IMR-90 (cell line): ENCODE measurements at places on chromosomes 6 and 20. TPM values are rescaled to one million over a fixed set of nuclear protein-coding genes. Genes with fewer than 3 reads are reported as not detected.

Gene HDGFL1
- not detected in 2 replicates for total RNA-seq

Gene KHDC1L
- 0.18 TPM in 1 of 2 replicates, not detected in the other for total RNA-seq

Gene DDO
- 0.18 and 0.28 TPM in 2 replicates for total RNA-seq

Gene SLC2A4RG
- 5.0 and 8.1 TPM in 2 replicates for total RNA-seq

Gene EPHA7
- total RNA-seq, result not detected in 2 replicates

Gene CRYBG1
- total RNA-seq, result 1.1 TPM in 2 replicates

Gene MRPL2
- total RNA-seq, result 15.8 and 18.1 TPM in 2 replicates

Gene MYB
- 0.83 and 0.90 TPM in 2 replicates for total RNA-seq

Gene DPPA5
- total RNA-seq, result not detected in 2 replicates

Gene NNAT
- 2.0 and 2.8 TPM in 2 replicates for total RNA-seq

Gene HAO1
- total RNA-seq, result not detected in 2 replicates

Gene SPATS1
- total RNA-seq, result not detected in 2 replicates

Gene OR2H2
- total RNA-seq, result not detected in 2 replicates

Gene MAP7
- total RNA-seq, result 0.28 and 0.36 TPM in 2 replicates

Gene MYH7B
- total RNA-seq, result not detected in 2 replicates

- peaks cover 68% of the 10 kb centered on the region for H3K36me3 ChIP-seq
- H3K4me1 ChIP-seq, result no peaks in the 10 kb centered on the region
- DNase-seq, result no peak
- H3K27ac ChIP-seq, result no peak overlapping the region
- H3K4me3 ChIP-seq, result no peak overlapping the region
These were observed 23.5 kb downstream of the UCKL1 start for GRCh38 chr20:63932606-63933160.

- no peaks in the 10 kb centered on the region; the same call in 1 of the 2 replicates for H3K4me1 ChIP-seq
- H3K4me3 ChIP-seq, result no peak overlapping the region
- H3K27ac ChIP-seq, result no peak overlapping the region
- DNase-seq, result no peak
These were observed 85.4 kb downstream of the GRIK2 start for GRCh38 chr6:101478891-101479290.

DNA sequence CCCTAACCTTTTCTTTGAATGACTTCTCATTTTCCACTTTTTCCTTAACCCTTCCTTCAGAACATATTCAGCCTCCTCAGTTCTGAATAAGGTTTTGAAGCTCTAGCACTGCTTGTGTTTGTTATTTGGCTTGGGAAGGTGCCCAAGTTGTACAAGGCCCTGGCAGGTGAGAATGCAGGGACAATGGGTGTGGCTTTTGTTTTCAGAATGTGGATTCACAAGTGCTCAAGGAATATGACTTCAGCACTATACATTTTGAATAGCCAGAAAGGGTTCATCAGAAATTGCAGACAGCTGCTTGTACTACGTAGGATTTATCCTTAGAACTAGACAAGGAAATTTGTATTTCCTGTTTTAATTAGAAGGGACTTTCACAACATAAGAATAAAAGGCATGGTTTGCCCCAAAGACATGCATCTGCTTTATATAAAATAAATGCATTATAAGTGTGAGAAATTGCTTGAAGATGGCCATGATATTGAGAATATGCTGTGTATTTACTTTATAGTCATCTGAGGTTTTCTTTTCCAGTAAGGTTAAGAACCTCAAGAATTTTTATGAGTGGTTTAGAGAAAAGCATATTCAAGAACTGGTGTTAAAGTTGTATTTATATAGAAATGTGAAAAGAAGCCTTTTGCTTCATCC is 29.3 kb upstream of the PRDM1 start:
- no peaks in the 10 kb centered on the region for H3K36me3 ChIP-seq
- H3K4me3 ChIP-seq, result no peak overlapping the region
- no peaks in the 10 kb centered on the region for H3K4me1 ChIP-seq

DNA sequence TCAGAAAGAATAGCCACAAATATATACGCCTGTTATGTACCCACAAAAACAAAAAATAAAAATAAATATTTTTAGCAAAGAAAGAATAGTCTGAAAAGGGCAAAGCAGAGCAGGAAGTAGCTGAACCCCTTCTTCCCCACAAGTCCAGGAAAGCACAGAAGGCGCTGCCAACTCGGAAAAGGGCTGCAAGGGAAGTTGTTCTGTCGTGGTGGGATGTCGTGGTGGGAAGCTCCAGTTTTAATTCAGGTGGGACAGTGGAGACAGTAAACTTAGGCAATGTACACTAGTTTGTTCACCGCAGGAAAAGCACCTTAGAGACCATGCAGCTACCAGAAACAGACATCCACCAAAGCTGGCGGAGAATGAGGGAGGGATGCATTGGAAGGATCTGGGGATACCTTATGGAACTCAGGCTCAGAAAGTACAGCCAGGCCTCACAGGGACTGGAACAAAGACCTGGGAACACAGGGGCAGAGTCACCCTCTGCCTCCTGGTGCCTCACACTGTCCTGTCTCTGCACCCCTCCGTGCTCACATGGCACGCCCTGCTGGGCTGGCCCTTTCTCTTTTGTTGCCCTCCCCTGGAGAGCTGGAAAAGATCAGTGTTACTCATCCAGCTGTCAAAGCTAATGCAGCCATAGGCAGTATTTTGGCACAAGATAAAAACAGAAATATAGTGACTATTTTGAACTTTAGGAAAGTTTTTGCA is 3.3 kb upstream of the APMAP start:
- H3K27me3 ChIP-seq, result peaks cover 29% of the 10 kb centered on the region
- peaks cover 2% of the 10 kb centered on the region; the same call in 1 of the 2 replicates for H3K4me1 ChIP-seq
- no peak overlapping the region for H3K27ac ChIP-seq
- H3K36me3 ChIP-seq, result no peaks in the 10 kb centered on the region
- H3K4me3 ChIP-seq, result no peak overlapping the region

DNA sequence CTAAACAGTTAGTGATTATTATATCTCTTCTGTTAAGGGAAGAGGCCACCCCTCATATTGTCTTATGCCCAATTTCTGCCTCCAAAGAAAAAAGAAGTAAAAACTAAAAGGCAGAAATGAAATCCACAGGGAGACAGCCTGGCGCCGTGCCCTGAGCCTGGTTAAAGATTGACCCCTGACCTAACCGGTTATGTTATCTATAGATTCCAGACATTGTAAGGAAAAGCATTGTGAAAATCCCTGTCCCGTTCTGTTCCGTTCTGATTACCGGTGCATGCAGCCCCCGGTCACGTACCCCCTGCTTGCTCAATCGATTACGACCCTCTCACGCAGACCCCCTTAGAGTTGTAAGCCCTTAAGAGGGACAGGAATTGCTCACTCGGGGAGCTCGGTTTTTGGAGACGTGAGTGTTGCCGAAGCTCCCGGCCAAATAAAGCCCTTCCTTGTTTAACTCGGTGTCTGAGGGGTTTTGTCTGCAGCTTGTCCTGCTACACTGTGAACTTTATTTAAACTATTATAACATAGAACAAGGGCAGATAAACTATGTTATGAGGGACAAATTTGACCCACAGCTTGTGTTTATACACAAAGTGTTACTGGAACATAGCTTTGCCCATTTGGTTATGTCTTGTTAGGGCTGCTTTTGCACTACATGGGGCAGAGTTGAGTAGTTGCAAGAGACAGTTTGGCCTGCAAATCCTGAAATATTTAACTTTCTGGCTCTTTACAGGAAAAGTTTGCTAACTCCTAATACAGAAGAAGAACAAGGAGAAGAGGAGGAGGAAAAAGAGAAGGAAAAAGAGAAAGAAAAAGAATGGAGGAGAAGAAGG is 49.6 kb downstream of the CD24 start:
- no peak overlapping the region for H3K4me3 ChIP-seq
- H3K36me3 ChIP-seq, result no peaks in the 10 kb centered on the region
- DNase-seq, result no peak

DNA sequence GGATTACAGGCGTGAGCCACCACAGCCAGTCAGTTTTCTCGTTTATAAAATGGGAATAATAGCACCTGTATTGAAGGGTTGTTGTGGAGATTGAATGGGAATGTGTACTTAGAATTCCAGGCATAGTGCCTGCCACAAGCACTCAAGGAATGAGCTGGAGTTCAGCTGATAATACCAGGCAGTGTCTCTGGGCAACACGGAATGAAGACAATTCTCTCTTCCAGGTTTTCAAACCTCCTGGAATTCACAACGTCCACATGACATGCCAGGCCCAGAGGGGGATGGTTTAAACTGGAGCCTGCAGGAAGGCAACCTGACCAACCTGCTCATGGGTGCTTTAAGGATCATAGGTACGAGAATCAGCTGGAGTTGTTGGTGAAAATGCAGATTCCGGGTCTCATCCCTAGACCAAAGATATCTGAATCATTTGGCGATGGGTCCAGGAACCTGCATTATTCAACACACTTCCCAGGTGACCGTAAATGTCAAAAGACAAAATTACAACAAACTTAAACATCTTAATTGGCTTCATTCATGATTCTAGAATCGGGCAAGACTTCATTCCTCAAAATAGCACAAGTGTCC is 1.9 kb upstream of the PTPN1 start:
- H3K4me3 ChIP-seq, result no peak overlapping the region
- peaks cover 20% of the 10 kb centered on the region for H3K4me1 ChIP-seq
- H3K27ac ChIP-seq, result no peak overlapping the region
- no peaks in the 10 kb centered on the region for H3K27me3 ChIP-seq

- no peak overlapping the region for H3K4me3 ChIP-seq
- H3K27me3 ChIP-seq, result no peaks in the 10 kb centered on the region
- peaks cover 32% of the 10 kb centered on the region for H3K4me1 ChIP-seq
- peak overlapping the region; percentile 92 for H3K27ac ChIP-seq
- peak; percentile 73 for DNase-seq
These were observed 5.4 kb downstream of the RALY start for GRCh38 chr20:33999025-33999649.

GRCh38 chr6:56856036-56856580 is 98.8 kb upstream of the BEND6 start:
- no peak overlapping the region for H3K27ac ChIP-seq
- H3K4me1 ChIP-seq, result peaks cover 9% of the 10 kb centered on the region
- H3K27me3 ChIP-seq, result no peaks in the 10 kb centered on the region
- H3K36me3 ChIP-seq, result no peaks in the 10 kb centered on the region
- DNase-seq, result peak; percentile 17
- H3K4me3 ChIP-seq, result no peak overlapping the region

DNA sequence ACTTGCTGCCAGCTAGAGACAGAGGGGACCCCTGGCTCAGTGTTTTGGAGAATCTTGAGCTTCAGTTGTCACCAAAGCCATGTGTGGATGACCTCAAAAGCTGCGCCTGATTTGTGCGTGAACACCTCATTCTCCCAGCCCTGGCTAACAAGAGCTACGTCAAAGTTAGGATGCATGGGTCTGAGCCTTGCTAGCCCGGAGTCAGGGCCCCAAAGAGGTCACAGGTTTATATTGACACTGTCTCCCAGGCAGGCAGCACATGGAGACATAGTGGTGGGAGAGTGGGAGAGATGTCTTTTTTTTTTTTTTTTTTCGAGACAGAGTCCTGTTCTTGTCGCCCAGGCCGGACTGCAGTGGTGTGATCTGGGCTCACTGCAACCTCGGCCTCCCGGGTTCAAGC is 36.1 kb upstream of the DUSP22 start:
- peaks cover 2% of the 10 kb centered on the region; the same call in 1 of the 2 replicates for H3K27me3 ChIP-seq
- DNase-seq, result no peak
- no peak overlapping the region for H3K4me3 ChIP-seq

DNA sequence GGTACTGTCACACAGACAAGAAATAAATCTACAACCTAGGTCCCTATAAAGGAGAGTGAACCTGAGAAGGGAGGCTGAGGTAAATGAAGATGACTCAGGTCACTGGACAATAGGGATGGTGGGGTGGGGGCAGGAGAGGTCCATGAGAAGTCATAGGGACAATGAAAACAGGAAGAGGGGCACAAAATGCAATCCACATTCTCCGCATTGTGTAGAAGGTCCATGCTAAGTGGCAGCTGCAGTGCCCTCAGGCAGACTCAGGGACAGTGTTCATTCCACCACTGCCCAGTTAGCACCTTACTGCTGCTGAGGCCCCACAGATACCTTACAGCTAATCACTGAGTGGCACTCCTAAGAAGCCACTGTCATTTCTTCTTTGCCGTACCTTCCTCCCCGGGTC is 156.8 kb downstream of the RCAN2 start:
- DNase-seq, result no peak
- no peaks in the 10 kb centered on the region for H3K4me1 ChIP-seq
- H3K4me3 ChIP-seq, result no peak overlapping the region
- H3K27me3 ChIP-seq, result no peaks in the 10 kb centered on the region
- H3K27ac ChIP-seq, result no peak overlapping the region
- no peaks in the 10 kb centered on the region for H3K36me3 ChIP-seq

DNA sequence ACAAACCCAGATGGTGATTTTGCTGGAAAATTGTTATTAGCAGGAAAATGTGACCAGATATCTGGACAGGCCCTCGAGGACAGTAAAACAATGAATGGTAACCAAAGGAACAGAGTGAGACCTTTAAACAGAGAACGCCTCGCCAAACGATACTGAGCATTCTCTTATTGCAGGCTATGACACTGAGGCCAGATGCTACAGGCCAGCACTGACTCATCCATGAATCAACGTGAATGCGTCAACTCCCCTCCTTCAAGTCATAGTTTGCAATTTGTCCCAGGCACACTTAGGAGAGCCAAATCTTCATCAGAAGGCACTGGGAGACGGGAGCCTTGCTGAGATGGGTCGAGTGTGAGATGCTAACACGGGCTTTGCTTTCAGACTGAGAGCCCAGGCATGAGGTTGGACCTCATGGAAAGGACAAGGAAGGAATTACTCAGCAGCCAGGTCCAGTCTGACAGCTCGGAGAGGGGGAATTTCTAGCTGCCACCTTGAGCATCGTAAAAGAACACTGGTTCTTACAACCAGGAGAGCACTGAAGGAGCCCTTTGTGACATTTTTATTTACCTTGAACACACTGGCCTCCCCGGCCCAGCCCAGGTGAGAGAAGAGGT is 60.7 kb downstream of the BMP7 start:
- H3K4me3 ChIP-seq, result no peak overlapping the region
- no peak overlapping the region; the same call in 1 of the 2 replicates for H3K27ac ChIP-seq
- no peaks in the 10 kb centered on the region for H3K27me3 ChIP-seq

DNA sequence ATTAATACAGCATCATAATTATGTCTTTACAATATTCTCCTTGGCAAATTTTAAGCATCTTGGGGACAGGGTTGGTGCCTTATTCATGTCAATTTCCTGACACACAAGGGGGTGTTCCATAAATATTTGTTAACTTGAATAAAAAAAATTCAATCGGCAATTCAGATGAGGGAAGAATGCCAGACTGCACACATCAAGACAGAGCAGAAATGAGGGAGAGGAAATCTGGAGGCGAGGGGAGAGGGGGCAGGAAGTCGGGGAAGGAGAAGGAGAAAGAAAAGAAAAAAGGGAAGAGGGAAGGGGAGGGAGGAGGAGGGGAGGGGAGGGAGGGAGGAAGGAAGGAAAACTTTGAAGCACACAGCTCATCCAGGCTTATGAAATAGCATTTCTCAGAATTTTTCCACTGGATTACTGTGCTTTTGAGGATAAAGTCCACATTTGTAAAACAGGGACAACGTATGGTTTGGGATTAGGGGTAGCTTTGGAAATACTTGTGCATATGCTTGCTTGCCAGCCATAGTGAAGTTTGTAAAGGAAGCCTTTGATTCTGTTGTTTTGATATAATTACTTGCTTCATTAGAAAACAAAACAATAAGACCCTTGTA is 362.1 kb downstream of the SAMD5 start:
- no peak overlapping the region for H3K27ac ChIP-seq
- H3K4me1 ChIP-seq, result peaks cover 2% of the 10 kb centered on the region; the same call in 1 of the 2 replicates
- no peak overlapping the region for H3K4me3 ChIP-seq
- no peaks in the 10 kb centered on the region for H3K36me3 ChIP-seq
- H3K27me3 ChIP-seq, result no peaks in the 10 kb centered on the region
- DNase-seq, result no peak
